Urinary bladder (tissue), 4 donors: ENCODE measurements at places on chromosomes 1 and 21. TPM values are rescaled to one million over a fixed set of nuclear protein-coding genes. Genes with fewer than 3 reads are reported as not detected.

Gene SPRR3
- 0.65 TPM for polyA plus RNA-seq

Gene YY1AP1
- polyA plus RNA-seq = 56.5 TPM

Gene FAAH
- polyA plus RNA-seq = 10.6 TPM

Gene MROH9
- polyA plus RNA-seq = not detected

Gene STX12
- 38.4 TPM for polyA plus RNA-seq

GRCh38 chr1:13725714-13726175 is 25.8 kb downstream of the PRDM2 start:
- DNase-seq = no peak

- DNase-seq = no peak
Observed at GRCh38 chr1:92968138-92969032, 7.1 kb upstream of the DIPK1A start.

DNA sequence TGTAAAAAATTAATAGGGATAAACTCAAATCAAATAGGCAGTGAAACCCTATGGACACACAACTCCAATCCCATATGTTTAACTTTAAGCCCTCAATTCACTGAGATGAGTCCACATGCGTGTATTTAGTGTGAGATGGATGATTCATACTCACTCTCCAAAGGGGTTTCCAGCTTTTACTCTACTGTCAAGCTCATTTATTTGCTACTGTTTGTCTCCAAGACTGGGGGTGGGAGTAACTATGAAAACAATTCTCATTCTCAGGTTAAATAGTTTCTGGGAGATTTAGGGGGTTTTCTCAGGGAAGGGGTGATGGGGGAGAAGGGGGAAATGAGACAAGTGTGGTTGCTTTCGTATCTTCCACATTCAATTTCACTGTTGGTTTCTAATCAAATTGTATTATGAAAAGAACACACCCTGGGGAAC is 2.7 kb downstream of the RAB29 start:
- DNase-seq = no peak

DNA sequence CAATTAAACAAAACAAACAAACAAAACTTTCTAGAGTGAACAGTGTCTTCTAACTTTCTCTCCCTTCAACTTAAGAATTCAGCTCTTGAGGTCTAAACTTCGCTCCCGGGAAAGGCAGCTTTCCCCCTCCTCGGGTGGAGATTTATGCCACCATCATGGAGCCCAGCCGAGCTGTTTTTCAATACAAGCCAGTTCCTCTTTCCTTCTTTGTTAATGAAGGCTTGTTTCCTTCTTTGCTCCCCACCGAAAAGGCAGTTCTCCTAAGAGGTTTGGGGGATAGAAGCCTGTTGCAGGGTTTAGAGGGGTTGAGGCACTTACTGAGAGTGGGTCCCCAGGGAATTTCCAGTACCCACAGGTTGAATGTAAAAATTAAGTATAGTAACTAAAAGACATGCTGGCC is 26.5 kb downstream of the OLIG1 start:
- no peak for DNase-seq

DNA sequence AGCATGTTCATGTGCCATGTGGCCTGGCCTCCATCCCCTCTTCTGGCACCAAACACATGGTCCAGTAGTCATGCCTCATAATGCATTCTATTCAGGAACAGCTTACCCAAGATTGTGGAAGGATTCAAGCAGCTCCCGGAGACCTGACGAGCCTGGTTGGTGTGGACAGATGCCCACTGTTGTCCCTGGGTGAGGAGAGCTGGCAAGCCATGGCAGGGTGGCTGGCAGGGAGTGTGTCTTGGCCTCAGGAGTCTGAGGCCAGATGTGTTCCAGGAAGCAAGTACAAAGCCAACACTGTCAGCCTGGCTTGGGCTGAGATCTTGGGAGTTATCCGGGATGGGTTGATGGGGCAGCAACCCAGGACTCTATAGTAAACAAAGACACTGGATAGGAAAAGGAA is 7.3 kb upstream of the FABP3 start:
- no peak for DNase-seq

DNA sequence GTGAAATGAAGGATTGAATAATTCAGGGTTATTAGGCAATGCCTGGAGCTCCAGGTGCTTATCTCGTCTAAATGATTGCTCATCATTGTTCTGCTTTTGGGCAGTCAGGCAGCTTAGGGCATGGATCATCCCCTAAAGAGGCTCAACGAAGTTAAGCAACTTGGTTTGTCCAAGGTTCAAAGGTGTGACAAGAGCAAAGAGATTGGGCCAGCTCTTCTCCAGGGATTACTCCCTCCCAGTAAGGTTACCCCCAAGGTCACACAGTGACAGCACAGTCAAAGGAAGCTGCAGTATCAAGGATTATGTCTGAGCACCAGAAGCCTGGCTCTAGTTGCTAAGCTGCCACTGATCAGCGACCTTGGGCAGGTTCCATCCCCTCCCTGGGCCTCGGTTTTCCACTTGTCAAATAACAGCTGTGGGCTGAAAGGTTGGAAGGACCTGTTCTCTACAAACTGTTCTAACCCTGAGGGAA is 6.8 kb downstream of the ETNK2 start:
- DNase-seq = no peak

GRCh38 chr1:42138586-42138985 is 14.6 kb upstream of the GUCA2B start:
- DNase-seq = no peak

GRCh38 chr1:111956155-111956771 is 33.2 kb downstream of the KCND3 start:
- DNase-seq = no peak

DNA sequence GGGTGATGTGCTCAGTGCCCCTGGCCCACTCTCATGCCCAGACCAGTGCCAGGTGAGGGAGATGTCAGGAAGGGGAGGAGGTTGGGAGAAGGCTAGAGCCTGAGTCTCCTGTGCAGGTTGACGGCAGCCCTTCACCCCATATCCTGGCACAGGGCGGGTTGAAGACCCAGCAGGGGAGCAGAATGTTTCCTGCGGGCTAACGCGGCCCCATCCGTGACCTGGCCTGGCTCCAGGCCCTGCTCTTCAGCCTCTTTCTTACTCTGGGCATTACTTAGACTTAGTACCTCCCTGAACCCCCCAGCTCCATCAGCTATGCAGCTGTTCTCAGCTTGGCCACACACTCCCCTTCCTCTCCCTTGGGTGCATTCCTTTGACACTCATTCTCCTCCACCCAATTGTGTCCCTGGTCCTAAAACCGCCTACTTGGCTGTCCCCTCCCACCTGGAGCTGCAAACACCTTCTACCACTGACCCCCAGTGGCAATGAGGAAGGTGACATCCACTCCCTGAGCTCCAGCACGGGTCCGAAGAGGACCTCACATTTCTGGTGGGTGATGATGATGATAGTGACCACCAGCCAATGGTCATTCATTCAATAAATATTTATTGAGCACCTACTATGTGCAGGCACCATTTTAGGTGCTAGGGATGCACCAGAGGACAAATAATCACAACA is 179.0 kb downstream of the PTPRU start:
- DNase-seq = no peak

GRCh38 chr1:53143527-53143926 is 1.1 kb upstream of the SLC1A7 start:
- DNase-seq = no peak

DNA sequence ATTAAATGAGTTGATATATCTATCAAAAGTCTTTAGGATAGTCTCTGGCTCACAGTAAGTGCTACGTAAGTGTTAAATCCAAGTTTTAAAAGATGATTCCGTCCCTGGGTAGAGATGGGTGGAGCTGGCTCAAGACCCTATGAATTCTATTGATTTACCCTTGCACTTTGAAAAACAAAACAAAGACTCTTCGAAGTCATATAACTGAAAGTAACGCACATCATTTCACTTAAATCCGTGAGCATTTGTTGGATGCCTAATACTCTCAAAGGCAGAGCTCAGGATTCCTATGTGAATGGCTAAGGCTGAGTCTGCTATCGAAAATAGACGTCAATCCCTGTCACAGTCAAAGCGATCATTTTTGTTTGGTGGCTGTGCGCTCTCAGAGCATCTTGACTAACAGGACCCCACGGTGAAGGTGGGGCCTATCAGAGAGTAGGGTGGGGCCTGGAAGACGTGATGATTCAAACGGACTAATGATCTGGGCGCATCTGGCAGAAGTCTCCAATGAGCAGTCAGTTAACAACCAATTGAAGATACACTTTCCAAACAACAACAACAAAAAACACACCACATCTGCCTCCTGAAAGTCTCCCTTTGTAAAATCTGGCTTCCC is 1.2 kb upstream of the NUCKS1 start:
- DNase-seq = no peak

DNA sequence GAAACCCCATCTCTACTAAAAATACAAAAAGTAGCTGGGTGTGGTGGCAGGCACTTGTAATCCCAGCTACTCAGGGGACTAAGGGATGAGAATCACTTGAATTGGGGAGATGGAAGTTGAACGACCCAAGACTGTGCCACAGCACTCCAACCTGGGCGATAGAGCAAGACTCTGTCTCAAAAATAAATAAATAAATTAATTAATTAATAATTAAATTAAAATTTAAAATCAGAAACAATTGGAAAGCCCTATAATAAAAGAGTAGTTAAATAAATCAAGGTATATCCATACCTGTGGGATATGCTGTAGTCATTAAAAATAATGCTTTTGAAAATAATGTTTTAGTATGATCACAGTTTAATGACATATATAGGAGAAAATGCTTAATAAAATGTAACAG is 15.6 kb upstream of the DDAH1 start:
- no peak for DNase-seq

GRCh38 chr1:107991371-107992066 is 26.5 kb upstream of the VAV3 start:
- no peak for DNase-seq

DNA sequence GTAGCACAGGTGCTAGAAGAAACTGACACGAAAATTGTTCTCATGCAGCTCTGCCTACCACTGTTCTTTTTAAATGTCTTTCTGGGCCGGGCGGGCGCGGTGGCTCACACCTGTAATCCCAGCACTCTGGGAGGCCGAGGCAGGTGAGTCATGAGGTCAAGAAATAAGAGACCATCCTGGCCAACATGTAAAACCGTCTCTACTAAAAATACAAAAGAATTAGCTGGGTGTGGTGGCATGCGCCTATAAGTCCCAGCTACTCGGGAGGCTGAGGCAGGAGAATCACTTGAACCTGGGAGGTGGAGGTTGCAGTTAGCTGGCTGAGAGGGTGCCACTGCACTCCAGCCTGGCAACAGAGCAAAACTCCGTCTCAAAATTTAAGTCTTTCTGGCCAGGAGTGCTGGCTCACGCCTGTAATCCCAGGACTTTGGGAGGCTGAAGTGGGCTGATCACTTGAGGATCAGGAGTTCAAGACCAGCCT is 947 bp upstream of the RIT1 start:
- DNase-seq = no peak

- DNase-seq = no peak
Observed at GRCh38 chr21:42703136-42703908, 49.9 kb downstream of the PDE9A start.

GRCh38 chr1:51624855-51625254 is 8.0 kb downstream of the OSBPL9 start:
- DNase-seq = no peak

- no peak for DNase-seq
Observed at GRCh38 chr1:25711555-25712298, 88.3 kb upstream of the SELENON start.

DNA sequence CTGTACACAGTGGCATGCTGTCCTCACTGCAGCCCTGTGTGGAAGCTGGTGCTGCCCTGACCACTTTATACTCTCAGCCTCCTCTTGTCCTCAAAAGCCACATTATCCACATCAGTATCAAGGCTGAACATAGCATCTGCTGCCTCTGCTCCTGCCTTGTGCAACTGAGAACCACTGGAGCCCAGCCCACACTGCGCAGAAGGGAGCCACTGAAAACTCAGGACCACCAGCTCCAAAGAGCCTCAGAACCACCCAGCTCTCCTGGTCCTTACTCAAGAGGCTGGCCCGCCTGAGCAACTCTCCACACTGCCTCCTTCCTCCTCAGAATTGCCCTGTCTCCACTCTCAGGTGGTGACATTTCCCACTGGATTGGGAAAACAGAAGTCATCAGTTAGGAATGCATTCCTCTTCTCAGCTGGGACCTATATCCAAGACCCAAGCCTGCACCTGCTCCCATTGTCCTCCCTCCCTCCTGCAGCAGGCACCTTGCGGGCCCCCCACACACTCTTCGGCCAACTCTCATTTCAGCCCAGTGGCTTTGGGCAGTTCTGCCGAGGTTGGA is 7.0 kb upstream of the KISS1 start:
- DNase-seq = no peak

- DNase-seq = no peak
Observed at GRCh38 chr1:77910116-77910515, 21.7 kb downstream of the NEXN start.

GRCh38 chr21:29379517-29380054 is 80.9 kb downstream of the BACH1 start:
- no peak for DNase-seq

DNA sequence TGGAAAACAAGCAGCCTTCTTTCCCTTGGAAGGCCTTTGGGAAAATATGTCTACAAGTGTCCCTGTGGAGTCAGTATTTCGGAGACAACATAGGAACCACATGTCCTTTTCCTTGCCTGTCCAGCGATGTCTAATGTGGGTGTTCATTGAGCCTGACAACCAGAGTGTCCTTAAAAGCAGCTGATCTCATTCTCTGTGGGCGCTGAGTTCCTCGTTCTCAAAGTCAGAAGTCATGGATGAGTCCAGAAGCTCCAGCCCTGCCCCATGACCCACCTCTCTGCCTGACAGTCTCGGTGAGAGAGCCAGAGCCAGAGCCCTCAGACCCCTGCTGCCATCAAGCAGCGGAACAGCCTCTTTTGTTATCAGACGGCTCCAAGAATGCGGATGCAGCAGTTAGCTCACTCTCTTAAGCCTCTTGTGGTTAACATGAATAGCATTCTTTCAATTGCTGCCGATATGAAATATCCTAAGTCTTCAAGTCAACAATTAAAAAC is 329.2 kb downstream of the TGFB2 start:
- no peak for DNase-seq

GRCh38 chr1:15886611-15887167 is 39.2 kb downstream of the SPEN start:
- DNase-seq = no peak

- DNase-seq = no peak
Observed at GRCh38 chr1:44630116-44630515, 44.2 kb downstream of the TMEM53 start.
